ENCODE measurements at places on chromosomes 5 and 9.
A peak's percentile ranks its signal among the peaks of the same experiment; 100 is the strongest.

- no peaks in the 10 kb centered on the region for H3K27me3 ChIP-seq
- no peaks in the 10 kb centered on the region for H3K4me1 ChIP-seq
- DNase-seq: no peak
- no peaks in the 10 kb centered on the region for H3K36me3 ChIP-seq
- H3K4me3 ChIP-seq: no peak overlapping the region
- H3K27ac ChIP-seq: no peak overlapping the region
Measured at GRCh38 chr5:99814321-99815063, 720.7 kb upstream of the FAM174A start.

DNA sequence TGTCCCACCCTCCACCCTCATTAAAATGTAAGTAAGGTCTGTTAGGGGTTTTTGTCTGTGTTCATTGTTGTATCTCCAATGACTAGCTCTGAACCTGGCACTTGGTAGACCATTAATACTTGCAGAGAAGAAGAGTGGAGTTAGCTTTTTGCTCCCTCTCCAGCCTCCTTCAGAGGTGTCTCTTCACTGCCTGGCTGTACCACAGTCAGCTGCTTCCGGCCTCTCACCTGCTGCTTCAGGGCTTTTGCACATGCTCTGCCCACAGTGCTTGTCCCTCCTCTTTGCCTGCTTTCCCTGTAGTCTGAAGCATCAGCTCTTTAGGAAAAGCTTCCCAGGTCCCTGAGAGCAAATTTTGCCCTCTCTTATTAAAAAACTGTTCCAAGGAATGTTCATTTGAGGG lies 83.6 kb downstream of the SNX24 start:
- peaks cover 6% of the 10 kb centered on the region for H3K27me3 ChIP-seq
- no peak overlapping the region for H3K27ac ChIP-seq
- no peaks in the 10 kb centered on the region for H3K36me3 ChIP-seq

- no peaks in the 10 kb centered on the region for H3K4me1 ChIP-seq
- no peak for DNase-seq
- H3K4me3 ChIP-seq: no peak overlapping the region
- H3K27me3 ChIP-seq: no peaks in the 10 kb centered on the region
Measured at GRCh38 chr5:159527546-159528254, 197.4 kb upstream of the IL12B start.

DNA sequence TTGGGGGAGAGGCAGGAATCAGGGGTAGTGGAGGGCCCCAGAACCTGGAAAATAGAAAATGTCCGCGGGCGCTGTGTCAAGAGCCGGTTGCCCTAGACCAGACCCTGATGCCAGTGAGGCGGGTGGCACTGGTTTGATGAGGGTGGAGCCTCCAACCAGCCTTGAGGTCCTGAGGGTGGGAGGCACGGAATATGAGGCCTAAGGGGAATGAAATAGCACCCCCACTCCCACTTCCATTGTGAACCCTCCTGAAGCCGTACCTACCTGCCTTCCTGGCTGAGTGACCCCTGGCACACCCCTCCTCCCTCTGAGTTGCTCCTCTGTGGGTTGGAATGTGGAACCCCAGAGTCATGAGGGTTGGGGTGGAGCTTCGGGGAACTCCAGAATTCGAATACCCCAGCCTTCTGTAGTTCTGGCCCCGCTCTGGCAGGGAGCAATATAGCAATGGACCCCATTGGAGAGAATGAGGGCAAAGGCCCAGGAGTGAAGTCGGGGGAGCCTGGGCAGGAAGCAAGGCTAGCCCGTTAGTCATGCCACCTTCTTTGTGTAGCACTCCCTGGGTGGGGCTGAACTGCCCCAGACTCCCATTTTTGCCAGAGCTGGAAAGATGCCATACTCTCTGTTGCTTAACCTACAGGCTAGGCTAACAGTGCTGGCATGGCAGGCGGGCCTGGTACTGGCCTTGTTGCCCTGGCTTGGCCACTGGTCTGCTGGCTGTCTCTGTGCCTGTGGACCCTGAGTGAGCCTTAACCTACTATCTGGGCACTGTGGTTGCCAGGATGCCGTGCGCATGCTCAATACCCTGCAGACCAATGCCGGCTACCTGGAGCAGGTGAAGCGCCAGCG lies 1.0 kb downstream of the FPGS start:
- peak overlapping the region; percentile 97 for H3K4me3 ChIP-seq
- H3K27me3 ChIP-seq: no peaks in the 10 kb centered on the region
- peaks cover 19% of the 10 kb centered on the region for H3K4me1 ChIP-seq
- H3K36me3 ChIP-seq: peaks cover 7% of the 10 kb centered on the region

- H3K27ac ChIP-seq: peak overlapping the region; percentile 82
- DNase-seq: no peak
- peaks cover 5% of the 10 kb centered on the region for H3K36me3 ChIP-seq
- H3K4me3 ChIP-seq: peak overlapping the region; percentile 44
- H3K27me3 ChIP-seq: no peaks in the 10 kb centered on the region
Measured at GRCh38 chr5:14417276-14417730, 164.3 kb upstream of the OTULINL start.

GRCh38 chr5:171351536-171352073 lies 36.0 kb upstream of the NPM1 start:
- no peak overlapping the region for H3K27ac ChIP-seq
- no peak for DNase-seq
- H3K27me3 ChIP-seq: peaks cover 8% of the 10 kb centered on the region
- no peak overlapping the region for H3K4me3 ChIP-seq
- H3K4me1 ChIP-seq: peaks cover 11% of the 10 kb centered on the region

DNA sequence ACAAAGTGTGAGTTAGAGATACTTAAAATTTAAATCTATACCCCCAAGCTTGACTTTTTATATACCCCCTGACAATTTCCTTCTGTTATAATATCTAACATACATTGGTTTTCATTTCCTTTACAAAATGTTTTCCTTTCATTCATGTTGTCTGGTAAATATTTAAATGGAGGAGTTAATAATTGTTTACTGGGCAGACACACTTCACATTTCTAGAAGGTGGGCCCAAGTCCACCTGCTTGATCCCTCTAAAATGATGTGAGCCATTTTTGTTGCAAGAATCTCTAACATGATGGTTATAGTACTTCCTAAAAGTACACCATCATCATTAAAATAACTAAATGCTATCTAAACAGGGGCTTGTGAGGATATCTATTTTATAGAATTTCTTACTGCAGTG lies 155.9 kb downstream of the FAM174A start:
- DNase-seq: no peak
- no peaks in the 10 kb centered on the region for H3K36me3 ChIP-seq
- H3K4me3 ChIP-seq: no peak overlapping the region
- no peak overlapping the region for H3K27ac ChIP-seq
- no peaks in the 10 kb centered on the region for H3K4me1 ChIP-seq
- H3K27me3 ChIP-seq: no peaks in the 10 kb centered on the region

- H3K4me3 ChIP-seq: no peak overlapping the region
- peaks cover 23% of the 10 kb centered on the region for H3K27me3 ChIP-seq
- no peak for DNase-seq
- no peaks in the 10 kb centered on the region for H3K36me3 ChIP-seq
- peaks cover 4% of the 10 kb centered on the region for H3K4me1 ChIP-seq
- H3K27ac ChIP-seq: no peak overlapping the region
Measured at GRCh38 chr5:77239126-77239741, 28.8 kb downstream of the PDE8B start.

GRCh38 chr9:79692857-79693571 lies 121.2 kb downstream of the TLE4 start:
- H3K27ac ChIP-seq: no peak overlapping the region
- peaks cover 2% of the 10 kb centered on the region for H3K27me3 ChIP-seq
- peaks cover 41% of the 10 kb centered on the region for H3K36me3 ChIP-seq
- H3K4me3 ChIP-seq: no peak overlapping the region

DNA sequence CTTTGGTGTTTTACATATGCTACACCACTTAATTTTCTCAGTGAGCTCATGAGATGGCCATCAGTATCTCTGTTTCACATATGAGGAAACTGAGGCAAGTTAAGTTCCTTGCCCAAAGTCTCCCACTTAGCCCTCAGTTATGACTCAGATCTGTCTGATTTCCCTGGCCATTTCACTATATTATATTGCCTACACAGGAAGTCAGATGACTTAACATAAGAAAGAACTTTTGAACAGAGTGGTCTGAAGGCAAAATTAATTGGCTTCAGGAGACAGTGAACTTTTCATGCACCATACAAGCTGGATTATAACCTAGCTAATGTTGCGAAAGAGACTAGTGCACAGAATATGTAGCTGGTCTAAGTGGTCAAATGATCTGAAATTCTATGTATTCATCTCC lies 221.6 kb downstream of the NFIB start:
- no peaks in the 10 kb centered on the region for H3K36me3 ChIP-seq
- DNase-seq: no peak
- no peaks in the 10 kb centered on the region for H3K27me3 ChIP-seq
- H3K27ac ChIP-seq: no peak overlapping the region

GRCh38 chr5:27810458-27810857 lies 772.1 kb upstream of the CDH9 start:
- no peaks in the 10 kb centered on the region for H3K36me3 ChIP-seq
- no peak overlapping the region for H3K27ac ChIP-seq
- no peaks in the 10 kb centered on the region for H3K27me3 ChIP-seq
- H3K4me1 ChIP-seq: no peaks in the 10 kb centered on the region

DNA sequence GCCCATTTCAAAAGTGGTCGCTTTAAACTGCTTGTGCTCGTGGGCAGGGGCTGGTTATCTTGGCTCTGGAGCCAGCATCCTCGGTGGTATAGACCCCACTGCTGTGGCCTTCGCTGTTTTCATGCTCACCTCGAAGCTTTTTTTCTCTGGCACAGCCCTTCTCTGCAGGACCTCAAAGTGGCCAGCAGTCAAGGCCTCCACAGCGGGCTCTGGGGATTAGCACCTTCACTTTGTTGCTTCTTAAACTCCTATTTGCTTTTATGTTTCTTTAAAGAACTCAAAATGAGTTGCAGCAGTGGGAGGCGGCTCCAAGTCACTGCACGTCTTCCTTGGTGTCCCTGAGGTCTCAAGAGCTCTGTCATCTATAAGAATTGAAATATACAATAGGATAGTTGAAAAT lies 165.1 kb downstream of the CACNA1B start:
- H3K27me3 ChIP-seq: peaks cover 5% of the 10 kb centered on the region
- no peak for DNase-seq
- H3K36me3 ChIP-seq: no peaks in the 10 kb centered on the region

- H3K4me1 ChIP-seq: no peaks in the 10 kb centered on the region
- H3K27me3 ChIP-seq: peaks cover 54% of the 10 kb centered on the region
- no peaks in the 10 kb centered on the region for H3K36me3 ChIP-seq
- H3K27ac ChIP-seq: no peak overlapping the region
Measured at GRCh38 chr9:133610845-133611244, 1.7 kb upstream of the FAM163B start.

DNA sequence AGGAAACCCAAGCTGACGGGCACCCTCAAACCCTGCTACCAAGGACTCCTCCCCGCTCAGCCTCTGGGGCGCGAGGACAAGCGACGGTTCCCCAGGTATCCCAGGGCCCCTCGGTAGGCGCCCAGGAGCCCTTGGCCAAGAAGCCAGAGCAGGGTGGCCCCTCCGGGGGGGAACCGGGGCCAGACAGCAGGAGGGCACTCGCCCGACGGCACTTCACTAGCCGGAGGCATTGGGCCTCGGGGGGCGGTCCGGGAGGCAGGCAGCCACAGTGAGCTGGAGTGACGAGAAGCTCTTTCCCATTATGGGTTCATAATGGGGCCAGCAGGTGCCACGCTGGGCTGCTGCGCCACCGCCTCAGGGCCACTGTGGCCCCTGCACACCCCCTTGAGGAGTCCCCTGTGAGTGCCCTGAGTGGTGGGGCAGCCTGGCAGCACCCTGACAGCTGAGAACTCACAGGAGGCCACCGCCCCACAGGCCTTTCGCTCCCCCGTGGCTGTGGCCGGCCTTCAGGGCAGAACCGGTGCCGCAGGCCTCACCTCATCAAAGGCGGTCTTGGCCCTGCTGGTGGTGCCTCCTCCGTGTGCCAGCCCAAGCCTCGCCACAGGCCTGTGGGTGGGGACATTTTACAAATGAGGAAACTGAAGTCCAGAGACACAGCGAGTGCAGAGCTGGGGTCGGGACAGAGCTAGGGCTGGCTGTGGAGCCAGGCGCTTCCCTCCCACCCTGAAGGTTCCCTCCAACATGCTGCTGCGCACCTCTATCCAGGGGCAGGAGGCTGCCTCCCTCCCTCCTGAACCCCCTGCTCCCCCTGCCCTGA lies 68.7 kb downstream of the PSMB7 start:
- H3K4me3 ChIP-seq: no peak overlapping the region
- H3K36me3 ChIP-seq: no peaks in the 10 kb centered on the region
- no peaks in the 10 kb centered on the region for H3K4me1 ChIP-seq
- DNase-seq: no peak
- no peaks in the 10 kb centered on the region for H3K27me3 ChIP-seq
